Stimulated activated CD4-positive, alpha-beta T cell treated with anti-CD3 and anti-CD28 coated beads, Interleukin-2, amount 100 ng/mL, for 48 hours (primary cell): ENCODE measurements at places on chromosomes 3 and 15.
A peak's percentile ranks its signal among the peaks of the same experiment; 100 is the strongest.

DNA sequence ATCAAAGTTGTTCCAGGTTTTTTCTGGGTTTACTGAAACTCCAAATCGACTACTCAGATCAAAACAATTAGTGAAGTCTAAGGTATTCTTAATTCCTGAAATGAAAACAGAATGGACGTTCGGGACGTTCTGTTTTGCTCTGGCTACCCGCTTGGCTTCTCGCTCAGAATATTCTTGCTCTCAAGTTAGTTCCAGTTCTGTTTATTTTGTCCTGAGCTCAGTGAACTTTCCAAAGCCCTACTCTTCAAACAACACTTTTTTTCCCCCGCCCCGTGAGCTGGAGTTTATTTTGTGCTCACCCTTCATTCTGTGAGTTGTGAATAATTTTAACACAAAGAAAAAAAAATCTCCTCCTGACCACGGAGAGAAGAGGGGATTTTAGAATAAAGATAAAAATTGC lies 72.6 kb downstream of the SAMMSON start:
- no peak for DNase-seq

GRCh38 chr3:139465636-139466035 lies 10.7 kb downstream of the RBP2 start:
- DNase-seq, result no peak

GRCh38 chr3:52277071-52277964 lies 1.1 kb downstream of the WDR82 start:
- peak; percentile 74 for DNase-seq

GRCh38 chr3:117074826-117075225 lies 365.2 kb downstream of the TUSC7 start:
- no peak for DNase-seq

GRCh38 chr15:98717371-98717770 lies 69.0 kb downstream of the IGF1R start:
- no peak for DNase-seq
